Naive thymus-derived CD4-positive, alpha-beta T cell (primary cell): ENCODE measurements at places on chromosomes 4 and X.

GRCh38 chr4:74330295-74330750, 22.1 kb downstream of the EPGN start:
- DNase-seq, result no peak

GRCh38 chr4:13193662-13194061, 290.5 kb downstream of the RAB28 start:
- no peak for DNase-seq

GRCh38 chrX:68672581-68673318, 25.3 kb downstream of the STARD8 start:
- DNase-seq, result no peak

DNA sequence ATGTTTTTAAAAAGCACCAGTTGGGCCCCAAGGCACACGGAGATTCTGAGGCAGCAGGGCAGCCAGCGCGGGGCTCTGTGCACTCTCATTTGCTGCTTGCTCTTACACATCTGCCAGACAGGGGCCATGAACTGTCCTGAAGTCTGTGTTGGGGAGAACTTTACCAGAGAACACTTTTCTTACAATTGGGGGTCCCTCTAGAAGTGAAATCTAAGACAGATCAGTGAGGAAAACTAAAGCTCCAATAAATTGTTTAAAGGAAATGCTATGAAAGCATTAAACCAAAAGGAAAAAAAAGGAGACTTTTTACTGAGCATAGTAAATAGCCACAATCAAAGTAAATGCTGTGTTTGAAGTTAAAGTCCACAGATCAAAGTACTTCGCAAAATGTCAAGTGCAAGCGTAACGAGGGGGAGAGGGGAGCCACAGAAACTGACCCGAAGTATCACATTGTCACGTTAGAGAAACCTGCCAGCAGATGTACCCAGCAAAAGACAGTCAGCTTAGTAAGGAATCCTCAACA, 37.8 kb downstream of the SORBS2 start:
- no peak for DNase-seq

GRCh38 chr4:187090401-187090800, 366.7 kb upstream of the FAT1 start:
- DNase-seq, result no peak

DNA sequence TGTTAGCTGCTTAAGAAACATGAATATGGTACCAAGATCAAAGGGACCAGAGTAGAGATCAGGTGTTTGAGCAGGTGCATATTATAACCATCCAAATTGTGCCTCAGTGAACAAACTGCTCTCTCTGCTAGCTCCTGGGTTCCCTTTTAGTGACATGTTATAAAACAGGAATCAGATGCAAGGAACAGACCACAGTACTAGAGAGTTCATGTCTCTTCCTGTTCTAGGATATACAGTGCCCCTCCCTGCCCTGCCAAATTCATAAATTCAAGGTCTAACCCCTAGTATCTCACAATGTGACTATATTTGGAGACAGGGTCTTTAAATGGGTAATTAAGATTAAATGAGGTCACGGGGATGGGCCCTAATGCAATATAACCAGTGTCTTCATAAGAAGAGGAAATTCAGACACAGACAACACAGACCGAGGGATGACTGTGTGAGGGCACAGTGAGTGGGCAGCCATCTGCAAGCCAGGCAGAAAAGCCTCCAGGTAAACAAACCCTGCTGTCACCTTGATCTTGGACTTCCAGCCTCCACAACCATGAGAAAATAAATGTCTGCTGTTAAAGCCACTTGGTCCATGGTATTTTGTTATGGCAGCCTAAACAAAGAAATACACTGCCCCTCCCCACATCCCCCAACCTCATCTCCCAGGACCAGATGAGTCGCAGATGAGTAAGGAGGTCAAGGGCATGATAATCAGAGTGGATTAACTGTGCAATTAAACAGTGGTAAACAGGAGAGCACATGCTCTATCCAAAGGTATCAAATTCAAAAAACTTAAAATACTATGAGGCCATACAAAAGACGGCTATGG, 82.5 kb downstream of the RBM47 start:
- DNase-seq, result no peak

GRCh38 chr4:153268295-153268694, 64.1 kb downstream of the TRIM2 start:
- DNase-seq, result no peak

DNA sequence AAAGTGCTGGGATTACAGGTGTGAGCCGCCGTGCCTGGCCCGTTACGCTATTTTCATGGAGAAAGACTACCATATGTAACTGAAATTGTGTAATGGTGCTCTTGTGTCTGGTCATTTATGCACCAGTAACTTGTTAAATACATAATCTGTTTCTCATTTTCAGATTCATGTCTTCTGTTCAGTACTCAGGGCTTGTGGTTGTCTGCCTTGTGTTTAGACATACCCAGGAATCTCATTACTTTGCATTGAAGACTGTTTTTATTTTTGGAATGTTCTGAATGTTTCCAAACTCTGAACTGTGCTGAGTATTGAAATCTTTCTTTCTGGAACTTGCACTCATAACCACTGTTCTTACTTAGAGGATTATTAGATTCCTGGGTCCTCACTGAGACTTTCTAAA, 52.8 kb downstream of the PDLIM5 start:
- DNase-seq, result no peak

GRCh38 chr4:183332447-183332846, 10.2 kb upstream of the CLDN24 start:
- no peak for DNase-seq

- DNase-seq, result no peak
Measured at GRCh38 chr4:104352211-104352610, 142.5 kb downstream of the CXXC4 start.

DNA sequence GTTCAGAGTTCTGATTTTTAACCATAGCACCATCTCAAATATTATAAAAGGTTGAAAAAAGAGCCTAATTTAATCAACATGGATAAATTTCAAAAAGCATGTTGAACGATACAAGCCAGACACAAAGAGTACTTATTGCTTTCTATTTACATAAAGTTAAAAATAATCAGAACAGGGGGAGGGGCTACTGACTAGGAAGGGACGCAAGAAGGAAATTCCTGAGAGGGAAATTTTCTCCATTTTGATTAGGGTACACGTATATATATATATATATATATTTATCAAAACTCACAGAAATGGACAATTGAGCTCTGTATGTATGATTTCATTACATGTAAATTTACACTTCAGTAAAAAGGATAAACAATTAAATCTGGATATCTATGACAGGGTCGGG, 482 bp upstream of the MBTPS2 start:
- DNase-seq, result no peak
